ENCODE measurements at places on chromosomes 11 and 22. TPM values are rescaled to one million over a fixed set of nuclear protein-coding genes. Genes with fewer than 3 reads are reported as not detected.

Gene SMIM35
- 0.05 TPM for total RNA-seq

Gene PPP1CA
- 301 TPM for total RNA-seq

Gene PHF21B
- not detected for total RNA-seq

Gene YPEL4
- 1.3 TPM for total RNA-seq

Gene USH1C
- not detected for total RNA-seq

Gene GGTLC2
- not detected for total RNA-seq

Gene DGCR6
- 1.6 TPM for total RNA-seq

Gene JAML
- total RNA-seq, result 74.3 TPM

Gene RFPL1
- total RNA-seq, result not detected

Gene C11orf91
- total RNA-seq, result not detected

Gene C11orf24
- total RNA-seq, result 19.3 TPM

Gene LINC01488
- total RNA-seq, result not detected

Gene LIN7C
- 23.5 TPM for total RNA-seq

Gene PIH1D2
- 0.17 TPM for total RNA-seq

Gene FAM111B
- total RNA-seq, result 63.2 TPM

Gene RFPL2
- total RNA-seq, result 0.31 TPM

Gene ACTN3
- total RNA-seq, result 0.05 TPM

Gene CLMP
- total RNA-seq, result 0.66 TPM

Gene OR5T2
- not detected for total RNA-seq

Gene TRIM29
- total RNA-seq, result not detected

Gene FBLN1
- total RNA-seq, result not detected

Gene NTM
- not detected for total RNA-seq

Gene TH
- not detected for total RNA-seq

Gene RBM4B
- 20.0 TPM for total RNA-seq

Gene RBMXL2
- total RNA-seq, result not detected

Gene ASRGL1
- 9.2 TPM for total RNA-seq

Gene KRTAP5-1
- total RNA-seq, result not detected

Gene MYBPC3
- not detected for total RNA-seq

Gene BLID
- total RNA-seq, result not detected

Gene SPATA19
- total RNA-seq, result not detected

Gene TMEM218
- 14.2 TPM for total RNA-seq

Gene ANO1
- not detected for total RNA-seq

Gene APOL3
- total RNA-seq, result 130 TPM

Gene ELFN2
- total RNA-seq, result 0.28 TPM

Gene SPCS2
- 170 TPM for total RNA-seq

Gene PLEKHA7
- total RNA-seq, result 4.1 TPM

Gene CRACR2B
- 25.2 TPM for total RNA-seq

Gene PAMR1
- not detected for total RNA-seq

Gene MYOD1
- total RNA-seq, result not detected

Gene KRTAP5-11
- not detected for total RNA-seq

Gene MRGPRF
- not detected for total RNA-seq

Gene LRRC75B
- 0.99 TPM for total RNA-seq

Gene ATF4
- 351 TPM for total RNA-seq

Gene ACRV1
- not detected for total RNA-seq

Gene CCS
- 40.0 TPM for total RNA-seq

Gene CADM1
- total RNA-seq, result 0.25 TPM

Gene OR5AN1
- total RNA-seq, result not detected

Gene SERHL2
- 0.99 TPM for total RNA-seq

Gene MLC1
- total RNA-seq, result 0.43 TPM

Gene MUC6
- total RNA-seq, result not detected

Gene C11orf52
- not detected for total RNA-seq

Gene ANGPTL5
- total RNA-seq, result not detected

Gene FAM181B
- total RNA-seq, result 0.10 TPM

Gene GGT5
- total RNA-seq, result not detected

Gene C11orf87
- total RNA-seq, result not detected

Gene PSMC3
- 105 TPM for total RNA-seq

Gene P2RY6
- total RNA-seq, result not detected

All from activated naive CD4-positive, alpha-beta T cell treated with anti-CD3 and anti-CD28 coated beads, Interleukin-2, amount 10 ng/mL, durations not matched to agents 5 hours and 36 hours (primary cell).